Fibroblast of skin of right biceps (primary cell): ENCODE measurements at places on chromosomes 2 and 18.
A peak's percentile ranks its signal among the peaks of the same experiment; 100 is the strongest.

DNA sequence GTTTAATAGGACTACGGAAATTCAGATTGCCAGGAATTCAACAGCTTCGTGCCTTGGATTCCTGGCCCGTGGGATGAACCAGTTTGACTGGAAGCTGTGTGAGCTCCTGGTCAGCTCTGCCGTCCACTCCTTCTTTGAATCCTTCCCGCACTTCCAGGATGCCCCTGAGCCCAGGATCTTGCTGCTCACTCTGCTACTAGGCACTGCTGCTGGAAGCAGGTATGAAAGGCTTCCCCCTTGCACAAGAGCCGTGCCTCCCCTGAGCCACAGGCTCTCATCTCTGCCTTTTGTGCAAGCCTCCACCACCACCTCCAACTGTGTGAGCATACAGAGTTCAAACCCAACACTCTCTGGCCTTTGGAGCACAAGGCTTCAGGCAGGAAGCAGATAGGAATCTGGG is 34.9 kb downstream of the EN1 start:
- DNase-seq, result no peak

GRCh38 chr2:127146820-127147502 is 40.0 kb upstream of the BIN1 start:
- peak; percentile 89 for DNase-seq

DNA sequence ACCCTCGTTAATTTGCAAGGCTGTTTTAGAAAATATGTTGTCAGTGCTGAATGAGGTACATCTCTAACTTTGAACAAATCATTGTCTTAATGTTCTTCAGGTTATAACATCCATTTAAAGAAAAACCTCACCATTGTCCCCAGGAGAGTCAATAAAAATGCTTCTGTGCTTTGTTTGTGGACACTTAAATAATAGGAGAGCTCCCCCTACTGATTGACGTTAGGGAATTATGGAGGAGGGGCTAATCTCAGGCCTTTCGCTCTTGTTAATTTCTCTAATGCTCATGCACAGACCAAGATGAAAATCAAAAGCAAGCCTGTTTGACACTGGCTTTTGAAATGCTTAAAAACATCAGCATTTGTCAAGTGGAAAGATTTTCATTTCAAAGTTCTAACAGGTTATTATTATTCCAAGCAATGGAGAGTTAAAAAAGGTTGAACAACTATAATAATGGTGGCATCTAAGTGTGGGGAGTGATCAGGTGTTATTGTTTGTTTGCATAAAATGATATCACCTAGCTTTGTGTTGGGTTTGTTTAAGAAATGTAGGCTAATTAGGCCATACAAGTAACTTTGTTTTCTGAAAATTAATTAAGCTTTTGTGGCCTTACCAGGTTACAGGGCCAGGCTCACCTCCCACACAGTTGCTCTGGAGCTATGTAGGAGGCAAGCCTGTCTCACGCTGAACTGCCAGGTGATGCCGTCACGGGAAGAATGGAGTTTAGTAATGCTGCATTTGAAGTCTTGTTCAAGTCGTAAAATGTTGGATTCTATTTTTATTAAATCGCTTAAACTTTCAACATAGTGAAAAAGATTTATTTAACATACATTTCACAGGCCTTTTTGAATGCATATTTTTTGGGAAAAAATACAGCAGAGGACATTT is 51.7 kb upstream of the SMIM21 start:
- DNase-seq, result peak; percentile 66

GRCh38 chr2:205177546-205177945 is 504.8 kb upstream of the NRP2 start:
- peak; percentile 31 for DNase-seq

DNA sequence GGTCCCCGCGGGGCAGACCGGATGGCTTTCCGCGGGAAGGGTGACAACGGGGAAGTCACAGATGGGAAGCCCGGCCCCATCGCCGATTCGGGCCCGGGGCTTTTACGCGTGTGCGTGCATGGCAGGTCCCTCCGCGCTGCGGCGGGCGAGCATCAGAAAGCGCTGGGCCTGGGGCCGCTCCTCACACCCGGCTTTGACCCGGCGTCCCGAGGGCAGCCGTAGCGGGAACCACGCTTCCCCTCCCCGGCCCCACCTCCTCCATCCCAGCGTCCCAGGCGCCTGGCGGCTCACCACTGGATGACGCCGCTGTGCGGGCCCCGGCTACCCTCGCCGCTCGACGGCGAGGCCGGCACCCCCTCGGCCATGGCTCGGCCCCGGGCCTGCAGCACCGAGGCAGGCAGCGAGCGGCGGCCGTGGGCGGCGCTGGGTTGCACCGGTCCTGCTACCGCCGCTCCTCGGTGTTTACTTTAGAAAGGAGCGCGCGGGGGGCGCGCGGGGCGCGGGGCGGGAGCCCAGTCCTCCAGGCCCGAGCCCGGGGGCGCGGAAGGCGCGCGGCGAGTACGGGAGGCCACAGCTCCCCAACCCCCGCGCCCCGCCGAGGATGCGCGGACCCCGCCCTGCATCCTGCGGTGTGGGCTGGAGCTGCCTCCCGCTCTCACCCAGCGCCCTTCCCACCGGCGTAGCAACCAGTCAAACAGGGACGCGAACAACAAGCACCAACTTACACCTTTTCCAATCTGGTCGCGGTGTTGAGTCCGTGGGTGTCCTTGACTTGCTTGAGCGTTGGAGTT is 806 bp downstream of the RFX8 start:
- DNase-seq, result peak; percentile 75

DNA sequence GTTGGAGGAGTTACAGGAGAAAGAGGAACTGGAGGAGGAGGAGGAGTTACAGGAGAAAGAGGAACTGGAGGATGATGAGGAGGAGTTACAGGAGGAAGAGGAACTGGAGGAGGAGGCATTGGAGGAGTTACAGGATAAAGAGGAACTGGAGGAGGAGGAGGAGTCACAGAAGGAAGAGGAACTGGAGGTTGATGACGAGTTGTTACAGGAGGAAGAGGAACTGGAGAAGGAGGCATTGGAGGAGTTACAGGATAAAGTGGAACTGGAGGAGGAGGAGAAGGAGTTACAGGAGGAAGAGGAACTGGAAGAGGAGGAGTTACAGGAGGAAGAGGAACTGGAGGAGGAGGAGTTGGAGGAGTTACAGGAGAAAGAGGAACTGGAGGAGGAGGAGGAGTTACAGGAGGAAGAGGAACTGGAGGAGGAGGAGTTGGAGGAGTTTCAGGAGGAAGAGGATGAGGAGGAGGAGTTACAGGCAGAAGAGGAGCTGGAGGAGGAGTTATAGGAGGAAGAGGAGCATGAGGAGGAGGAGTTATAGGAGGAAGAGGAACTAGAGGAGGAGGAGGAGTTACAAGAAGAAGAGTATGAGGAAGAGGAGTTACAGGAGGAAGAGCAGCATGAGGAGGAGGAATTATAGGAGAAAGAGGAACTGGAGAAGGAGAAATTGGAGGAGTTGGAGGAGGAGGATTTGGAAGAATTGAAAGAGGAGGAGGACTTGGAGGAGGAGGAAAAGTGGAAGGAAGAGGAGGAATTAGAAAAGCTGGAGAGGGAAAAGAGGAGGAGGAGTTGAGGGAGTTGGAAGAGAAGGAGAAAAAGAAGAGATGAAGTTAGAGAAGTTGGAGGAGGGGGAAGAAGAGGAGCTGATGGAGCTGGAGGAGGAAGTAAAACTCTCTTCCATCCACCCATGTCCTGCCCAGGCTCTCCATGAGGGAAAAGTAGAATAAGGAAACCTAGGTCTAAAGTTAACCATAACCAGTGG is 37.2 kb downstream of the CLASP1 start:
- DNase-seq, result no peak

GRCh38 chr18:47512056-47512455 is 260.6 kb upstream of the SKOR2 start:
- DNase-seq, result no peak

DNA sequence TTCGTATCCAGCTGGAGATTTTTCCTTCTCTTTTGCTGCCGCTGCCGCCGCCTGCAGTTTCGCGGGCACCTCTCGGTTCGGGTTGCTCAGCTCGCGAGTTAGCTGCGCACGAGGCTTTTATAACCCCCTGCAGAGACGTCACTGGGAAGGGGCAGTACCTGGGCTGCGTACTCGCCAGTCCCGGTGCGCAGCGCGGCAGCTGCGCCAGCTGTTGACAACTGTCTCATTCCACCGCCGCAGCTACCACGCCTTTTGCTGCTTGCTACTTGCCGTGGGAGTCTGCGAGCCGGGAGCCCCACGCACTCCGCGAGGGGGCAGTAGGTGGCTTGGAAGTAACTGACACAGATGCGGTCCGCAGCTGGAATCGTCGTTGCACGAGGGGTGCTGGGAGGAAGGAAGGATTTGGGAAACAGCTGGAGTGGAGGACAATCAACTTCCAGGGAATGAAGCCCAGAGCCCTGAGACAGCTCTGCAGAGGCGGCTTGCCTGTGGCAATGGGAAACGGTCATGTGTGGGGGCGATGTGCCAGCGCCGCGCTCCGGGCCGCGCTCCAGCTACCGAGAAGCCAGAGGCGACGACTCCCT is at the start of gene TACR1:
TACR1 (minus strand) TSS at position 93 of the 584 bp plus-strand sequence. CDS start 586 bp downstream, outside the sequence.
- peak; percentile 64 for DNase-seq

- DNase-seq, result peak; percentile 100
These were observed 60.8 kb downstream of the EFEMP1 start for GRCh38 chr2:55862673-55863390.

- no peak for DNase-seq
These were observed 8.3 kb downstream of the OSR1 start for GRCh38 chr2:19349911-19350677.

- no peak for DNase-seq
These were observed 118.6 kb downstream of the PTGR3 start for GRCh38 chr18:75090336-75090735.

DNA sequence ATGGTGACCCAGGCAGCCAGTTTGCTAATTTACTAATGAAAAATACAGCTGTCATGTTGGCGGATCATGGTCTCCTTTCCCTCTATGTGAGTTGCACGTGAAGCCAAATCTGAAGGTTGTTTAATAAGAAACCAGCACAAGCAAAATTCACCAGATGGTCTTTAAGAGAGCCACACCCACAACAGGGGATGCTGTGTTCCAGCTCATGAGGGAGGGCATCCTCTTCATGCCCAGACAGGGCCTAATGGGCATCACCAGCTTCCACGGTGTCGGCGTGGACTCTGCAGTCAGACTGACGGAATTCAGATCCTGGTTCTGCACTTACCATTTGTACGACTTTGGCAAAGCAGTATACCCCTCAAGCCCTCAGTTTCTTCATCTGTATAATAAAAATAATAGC is 39.9 kb downstream of the TMEM247 start:
- DNase-seq, result no peak

- DNase-seq, result peak; percentile 80
These were observed 44.6 kb downstream of the ITGB1BP1 start for GRCh38 chr2:9378433-9379390.

DNA sequence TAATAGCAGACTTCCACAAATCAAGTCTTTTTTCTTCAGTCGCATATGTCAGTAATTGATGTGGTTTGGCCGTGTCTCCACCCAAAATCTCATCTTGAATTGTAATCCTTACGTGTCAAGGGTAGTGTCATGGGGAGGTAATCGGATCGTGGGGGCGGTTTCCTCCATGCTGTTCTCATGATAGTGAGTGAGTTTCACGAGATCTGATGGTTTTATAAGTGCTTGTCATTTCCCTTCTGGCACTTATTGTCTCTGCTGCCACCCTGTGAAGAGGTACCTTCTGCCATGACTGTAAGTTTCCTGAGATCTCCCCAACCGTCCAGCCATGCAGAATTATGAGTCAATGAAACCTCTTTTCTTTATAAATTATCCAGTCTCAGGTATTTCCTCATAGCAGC is 478.8 kb downstream of the PTPRM start:
- DNase-seq, result peak; percentile 48

DNA sequence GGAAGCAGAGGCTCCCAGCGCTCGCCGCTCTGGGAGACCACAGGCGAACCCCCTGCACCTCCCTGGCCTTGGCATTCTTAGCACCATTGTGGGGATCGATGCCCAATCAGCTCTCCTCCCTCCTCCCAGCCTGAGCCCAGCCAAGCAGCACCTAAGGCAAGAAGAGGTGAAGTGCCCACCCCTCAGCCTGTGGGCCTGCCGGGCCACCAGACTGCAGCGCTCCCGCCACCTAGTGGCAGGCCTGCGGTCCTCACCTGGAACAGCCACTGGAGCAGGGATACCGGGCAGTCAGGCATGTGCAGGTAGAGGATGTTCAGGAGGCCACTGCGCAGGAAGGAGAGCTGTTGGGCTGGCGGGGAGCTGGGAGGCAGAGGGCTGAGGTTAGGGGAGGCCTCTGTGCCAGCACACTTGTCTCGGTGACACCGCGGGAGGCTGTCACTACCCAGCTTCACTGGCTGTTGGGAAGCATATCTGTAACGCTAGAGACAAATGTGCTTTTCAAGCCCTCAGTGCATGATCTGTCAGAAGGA is 35.2 kb downstream of the FAM178B start:
- DNase-seq, result peak; percentile 49

DNA sequence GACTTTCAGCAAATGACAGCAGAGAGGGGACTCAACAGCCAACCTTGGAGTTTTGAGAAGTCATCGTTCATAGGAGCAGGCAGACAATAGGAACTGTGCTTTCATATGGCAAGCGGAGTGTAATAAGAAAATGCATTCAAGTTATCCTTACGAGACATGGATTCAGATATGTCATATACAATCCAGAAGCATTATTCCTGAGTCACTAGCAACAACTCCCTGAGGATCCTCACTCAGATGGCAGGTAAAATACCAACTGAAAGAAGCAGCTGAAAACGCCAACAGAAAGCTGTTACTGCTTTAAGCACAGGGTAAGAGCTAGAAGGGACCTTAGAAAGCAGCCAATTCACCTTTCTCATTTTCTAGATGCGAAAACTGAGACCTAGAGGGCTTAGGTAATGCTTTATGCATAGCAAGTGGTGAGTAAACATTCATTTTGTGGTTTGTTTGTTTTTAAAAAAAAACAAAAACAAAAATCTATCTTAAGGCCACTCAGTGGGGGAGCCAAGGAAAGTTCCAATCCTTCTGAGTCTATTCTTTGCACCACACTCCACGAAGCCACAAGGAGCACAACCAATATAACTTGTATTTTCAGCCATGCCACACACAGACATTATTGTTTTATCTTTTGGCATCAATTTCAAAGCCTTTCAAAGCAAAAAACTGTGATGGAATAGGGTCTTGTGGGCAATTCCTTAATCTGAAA is 89.1 kb upstream of the RIOK3 start:
- no peak for DNase-seq

DNA sequence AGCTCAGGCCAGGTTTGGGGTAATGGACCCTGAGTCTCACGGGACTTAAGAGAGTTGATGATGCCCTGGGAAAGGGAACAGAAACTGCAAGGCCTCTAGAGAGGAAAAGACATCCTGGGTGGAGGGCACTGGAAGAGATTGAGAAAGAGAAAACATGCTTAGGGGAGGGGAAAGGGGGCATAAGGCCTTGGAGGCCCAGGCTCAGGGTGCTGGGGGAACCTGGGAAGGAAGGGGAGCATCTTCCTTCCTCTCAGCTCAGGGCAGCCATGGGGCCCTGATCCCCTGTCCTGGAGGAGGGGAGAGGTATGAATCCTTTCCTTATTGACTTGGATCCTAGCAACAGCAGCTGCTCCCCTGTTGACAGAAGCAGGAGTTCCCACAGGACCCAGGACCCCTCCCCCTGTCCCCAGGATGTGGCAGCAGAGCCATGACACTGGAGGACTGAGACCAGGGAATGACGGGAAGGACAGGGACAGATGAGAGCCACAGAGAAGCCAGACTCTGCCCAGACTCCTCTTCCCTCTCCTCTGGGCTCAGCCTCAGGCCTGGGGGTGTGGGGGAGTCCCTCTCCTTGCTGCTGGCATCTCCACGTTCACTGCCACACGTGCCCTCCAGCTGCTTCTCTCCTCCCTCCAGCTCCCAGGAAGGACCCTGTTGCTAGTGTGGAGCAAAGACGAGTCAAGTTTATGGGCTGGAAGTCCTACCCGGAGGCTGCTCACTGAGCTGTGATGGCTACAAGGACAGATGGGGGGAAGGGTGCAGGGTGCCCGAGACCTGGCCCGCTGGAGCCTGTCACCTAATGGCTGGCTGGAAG is 815 bp downstream of the GPBAR1 start:
- DNase-seq, result no peak
